ENCODE measurements at places on chromosomes 3 and 15.

GRCh38 chr15:53670701-53671100 is 88.8 kb downstream of the WDR72 start:
- no peak for DNase-seq

- DNase-seq = no peak
Measured at GRCh38 chr15:94164202-94164807, 67.1 kb upstream of the MCTP2 start.

- no peak for DNase-seq
Measured at GRCh38 chr3:134037168-134037567, 7.4 kb upstream of the SLCO2A1 start.

GRCh38 chr3:142159083-142159740 is 9.9 kb upstream of the TFDP2 start:
- DNase-seq = no peak

DNA sequence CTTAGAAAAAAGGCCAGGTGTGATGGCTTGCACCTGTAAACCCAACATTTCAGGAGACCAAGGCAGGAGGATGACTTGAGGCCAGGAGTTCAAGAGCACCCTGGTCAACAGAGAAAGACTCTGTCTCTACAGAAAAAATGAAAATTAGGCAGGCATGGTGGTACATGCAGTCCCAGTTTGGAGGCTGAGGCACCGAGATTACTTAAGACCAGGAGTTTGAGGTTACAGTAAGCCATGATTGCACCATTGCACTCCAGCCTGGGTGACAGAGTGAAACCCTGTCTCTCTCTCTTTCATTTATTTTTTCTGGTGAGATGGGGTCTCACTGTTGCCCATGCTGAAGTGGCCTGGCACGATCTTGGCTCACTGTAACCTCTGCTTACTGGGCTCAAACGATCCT is 24.7 kb downstream of the IP6K1 start:
- DNase-seq = no peak

DNA sequence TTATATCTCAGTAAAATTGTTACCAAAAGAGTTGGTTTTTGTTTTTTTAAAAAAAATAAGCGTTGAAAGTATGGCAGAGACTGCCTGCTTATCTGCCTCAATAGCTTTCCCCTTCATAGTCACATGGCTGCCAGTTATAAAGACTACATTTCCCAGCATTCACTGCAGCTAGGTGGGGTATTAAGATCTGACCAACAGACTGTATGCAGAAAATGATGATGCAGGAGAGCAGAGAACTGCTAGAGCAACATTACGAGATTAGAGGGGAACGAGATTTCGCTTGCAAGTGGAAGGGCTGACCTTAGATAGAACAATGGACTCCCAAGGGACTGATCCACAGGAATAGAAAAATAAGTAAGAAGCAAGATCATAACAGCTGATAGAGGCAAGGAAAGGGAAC is 14.3 kb downstream of the RHOA start:
- DNase-seq = no peak

DNA sequence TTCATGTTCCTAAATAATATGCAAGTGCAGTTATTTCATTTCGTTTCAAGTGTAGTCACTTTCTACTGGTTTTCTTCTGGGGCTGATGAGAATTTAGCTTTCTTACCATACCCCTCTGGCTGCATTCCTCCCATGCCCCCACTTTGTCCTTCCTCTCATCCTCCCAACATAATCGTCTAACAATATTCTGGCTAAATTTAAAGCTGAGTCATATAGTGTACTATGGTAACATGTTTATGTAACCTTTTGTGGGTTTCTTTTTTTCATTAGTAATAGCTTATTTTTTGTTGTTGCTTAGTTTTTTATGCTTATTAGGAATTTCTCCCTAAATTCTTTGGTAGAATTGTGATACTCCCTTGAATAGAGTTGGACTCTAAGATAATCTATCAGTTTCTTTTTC is 30.5 kb downstream of the DUT start:
- DNase-seq = no peak

- DNase-seq = no peak
Measured at GRCh38 chr15:90097475-90097874, 4.8 kb downstream of the IDH2 start.

GRCh38 chr15:32687556-32687955 is 30.2 kb upstream of the GREM1 start:
- no peak for DNase-seq

GRCh38 chr3:144308396-144308795 is 336.8 kb downstream of the DIPK2A start:
- DNase-seq = no peak

- DNase-seq = no peak
Measured at GRCh38 chr3:105851176-105851575, 17.6 kb downstream of the CBLB start.

GRCh38 chr15:88108477-88108876 is 148.1 kb downstream of the NTRK3 start:
- no peak for DNase-seq

DNA sequence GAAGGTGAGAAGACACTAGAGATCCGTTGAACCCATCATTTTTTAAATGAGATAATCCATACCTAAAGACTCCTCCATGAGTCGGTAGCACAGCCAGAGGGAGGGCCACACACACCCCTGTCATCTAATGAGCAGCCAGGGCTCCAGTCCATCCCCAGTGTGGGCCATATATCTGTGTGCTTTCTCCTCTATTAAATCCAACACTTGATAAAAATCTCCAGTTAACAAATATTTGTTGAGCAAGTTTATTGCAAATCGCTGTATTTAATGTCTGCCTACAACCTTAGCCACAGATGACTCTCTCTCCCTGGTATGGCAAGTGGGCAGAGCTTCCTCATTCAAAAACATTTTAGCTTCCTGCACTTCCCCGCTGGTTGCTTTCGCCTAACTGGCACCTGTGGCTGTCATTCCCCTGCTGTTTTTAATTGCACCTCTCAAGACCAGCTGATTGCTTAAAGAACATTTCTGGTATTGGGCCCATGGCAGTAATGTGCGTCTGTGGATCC is 82.8 kb downstream of the SMAD3 start:
- DNase-seq = peak; percentile 86

- no peak for DNase-seq
Measured at GRCh38 chr15:31400222-31400927, 73.7 kb downstream of the KLF13 start.

- DNase-seq = no peak
Measured at GRCh38 chr15:31275331-31276262, 51.0 kb upstream of the KLF13 start.

DNA sequence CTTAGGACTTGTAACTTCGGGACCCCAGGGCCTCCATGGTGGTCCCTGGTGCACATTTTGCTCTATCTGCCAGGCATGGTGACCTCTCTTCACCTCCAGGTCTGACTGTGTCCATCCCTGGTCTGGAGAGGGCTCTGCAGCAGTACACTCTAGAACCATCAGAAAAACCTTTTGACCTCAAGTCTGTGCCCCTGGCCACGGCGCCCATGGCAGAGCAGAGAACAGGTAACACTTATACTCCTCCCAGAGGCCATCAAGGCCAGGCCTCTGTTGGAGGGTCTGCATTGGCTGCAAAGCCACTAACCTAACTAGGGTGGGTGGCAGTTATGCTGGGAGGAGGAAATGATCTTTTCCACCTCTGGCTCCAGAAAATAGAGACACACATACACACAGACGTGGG is 10.3 kb upstream of the HMCES start:
- DNase-seq = no peak

GRCh38 chr3:13873818-13874217 is 6.1 kb downstream of the WNT7A start:
- DNase-seq = no peak

DNA sequence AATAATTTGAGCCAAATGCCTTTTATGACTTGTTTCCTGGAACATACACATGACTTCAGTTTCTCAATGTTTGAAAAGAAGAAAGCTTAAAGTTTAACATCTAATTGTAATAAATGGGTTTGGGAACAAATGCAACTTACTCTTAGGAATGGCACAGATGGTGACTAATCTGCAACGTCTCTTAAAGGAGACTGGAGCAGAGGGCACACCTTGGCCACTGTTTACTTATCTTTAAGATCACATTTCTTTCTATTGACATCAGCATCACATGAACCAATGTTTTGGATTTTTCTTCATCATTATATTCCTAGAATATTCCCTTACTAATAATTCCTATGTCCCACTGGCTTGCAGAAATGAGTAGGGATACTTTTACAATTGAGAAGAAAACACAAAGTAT is 229.5 kb downstream of the CHL1 start:
- no peak for DNase-seq

- DNase-seq = no peak
Measured at GRCh38 chr3:7172996-7173395, 312.1 kb downstream of the GRM7 start.

- no peak for DNase-seq
Measured at GRCh38 chr3:120263792-120264191, 21.2 kb downstream of the GPR156 start.

- no peak for DNase-seq
Measured at GRCh38 chr3:6180171-6180570, 680.7 kb upstream of the GRM7 start.

DNA sequence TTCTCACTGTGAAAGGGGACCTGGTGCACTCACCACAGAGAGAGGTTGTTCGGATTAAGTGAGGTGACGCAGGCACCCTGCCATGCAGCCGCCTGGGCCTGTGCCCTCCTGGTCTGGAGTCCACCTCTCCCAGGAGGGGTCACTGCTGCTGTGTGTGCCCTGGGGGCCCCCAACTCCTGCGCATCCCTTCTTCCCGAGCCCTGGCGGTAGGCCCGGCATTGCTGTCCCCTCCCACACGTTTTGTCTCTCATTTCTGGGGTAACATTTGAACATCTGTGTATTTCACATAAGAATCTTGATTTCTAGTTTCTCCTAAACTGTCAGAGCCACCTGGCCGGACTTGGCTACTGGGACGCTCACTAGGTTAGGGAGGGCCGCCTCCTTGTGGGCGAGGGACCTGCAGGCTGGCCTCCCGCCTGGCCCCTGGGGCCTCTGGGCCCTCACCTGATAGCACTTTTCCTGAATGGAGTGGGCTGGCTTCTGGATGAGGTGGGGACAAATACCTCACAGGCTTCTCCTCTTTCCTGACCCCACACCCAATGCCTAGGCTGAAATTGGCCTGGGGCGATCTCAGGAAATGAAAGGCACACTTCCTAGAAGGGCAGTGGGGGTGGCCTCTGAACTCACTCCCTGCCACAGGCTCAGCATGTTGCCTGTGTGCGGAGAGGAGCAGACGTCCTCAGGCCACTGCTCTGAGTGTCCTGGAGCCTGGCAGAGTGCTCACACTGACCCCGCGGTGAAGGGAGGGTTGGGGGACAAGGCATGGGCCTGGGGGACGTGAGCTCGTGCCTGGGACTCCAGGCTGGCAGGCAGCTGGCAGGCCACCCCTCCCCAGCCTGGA is 104.2 kb upstream of the PRR23E start:
- no peak for DNase-seq

DNA sequence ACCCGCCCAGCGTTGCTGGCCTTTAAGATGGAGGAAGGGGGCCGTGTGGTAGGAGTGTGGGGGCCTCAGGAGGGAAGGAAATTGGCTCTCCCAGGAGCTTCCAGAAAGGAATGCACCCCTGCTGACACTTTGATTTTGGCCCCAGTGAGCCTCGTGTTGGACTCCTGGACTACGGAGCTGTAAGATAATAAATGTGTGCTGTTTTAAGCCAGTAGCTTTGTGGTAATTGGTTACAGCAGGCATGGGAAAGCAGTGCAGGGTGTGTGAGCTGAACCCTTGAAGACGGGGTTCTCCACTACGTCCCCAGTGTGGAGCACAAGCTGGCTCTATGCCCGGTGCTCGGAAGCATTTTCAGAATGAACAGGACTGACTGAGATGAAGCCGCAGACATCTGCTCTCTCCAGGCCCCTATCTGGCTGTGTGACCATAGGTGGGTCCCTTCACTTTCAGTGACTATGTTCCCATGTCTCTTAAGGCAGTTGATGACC is 22.9 kb upstream of the CGNL1 start:
- DNase-seq = no peak

- DNase-seq = no peak
Measured at GRCh38 chr15:85759376-85759775, 35.3 kb downstream of the KLHL25 start.

DNA sequence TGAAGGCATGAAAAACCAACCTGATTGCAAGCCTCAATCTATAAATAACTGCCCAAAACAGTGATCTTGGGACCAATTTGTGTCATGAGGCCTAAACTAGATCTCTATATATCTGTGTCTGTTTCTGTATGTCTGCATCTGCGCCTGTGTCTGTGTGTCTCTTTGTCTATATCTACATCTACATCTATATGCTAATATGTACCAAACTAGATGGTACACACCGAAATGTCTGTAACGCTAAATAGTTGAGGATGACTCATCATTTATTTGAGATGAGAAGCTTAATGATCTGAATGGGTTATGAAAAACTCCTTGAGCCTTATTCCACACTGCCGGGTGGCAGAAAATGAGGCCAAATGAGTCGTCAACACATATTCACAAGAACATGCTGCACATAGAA is 982.3 kb downstream of the ROBO2 start:
- DNase-seq = no peak

GRCh38 chr3:142152384-142152783 is 3.0 kb upstream of the TFDP2 start:
- no peak for DNase-seq

- no peak for DNase-seq
Measured at GRCh38 chr3:195159814-195160165, 111.2 kb downstream of the XXYLT1 start.

DNA sequence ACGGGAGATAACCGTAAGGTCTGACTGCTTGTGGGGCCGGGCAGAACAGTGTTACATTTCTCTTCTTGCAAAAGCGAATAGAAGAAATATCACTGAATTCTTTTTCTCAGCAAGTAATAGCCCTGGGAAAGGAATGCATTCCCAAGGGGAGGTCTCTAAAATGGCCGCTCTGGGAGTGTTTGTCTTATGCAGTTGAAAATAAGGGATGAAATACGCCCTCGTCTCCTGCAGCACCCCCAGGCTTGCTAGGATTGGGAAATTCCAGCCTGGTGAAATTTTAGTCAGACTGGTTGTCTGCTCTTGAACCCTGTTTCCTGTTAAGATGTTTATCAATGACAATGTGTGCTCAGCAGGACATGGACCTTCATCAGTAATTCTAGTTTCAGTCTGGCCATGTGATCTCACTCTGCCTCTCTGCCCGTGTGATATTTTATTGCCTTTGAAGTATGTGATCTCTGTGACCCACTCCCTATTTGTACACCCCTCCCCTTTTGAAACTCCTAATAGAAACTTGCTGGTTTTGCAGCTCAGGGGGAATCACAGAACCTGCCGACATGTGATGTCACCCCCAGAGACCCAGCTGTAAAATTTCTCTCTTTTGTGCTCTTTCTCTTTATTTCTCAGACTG is 715.6 kb downstream of the ROBO1 start:
- no peak for DNase-seq

DNA sequence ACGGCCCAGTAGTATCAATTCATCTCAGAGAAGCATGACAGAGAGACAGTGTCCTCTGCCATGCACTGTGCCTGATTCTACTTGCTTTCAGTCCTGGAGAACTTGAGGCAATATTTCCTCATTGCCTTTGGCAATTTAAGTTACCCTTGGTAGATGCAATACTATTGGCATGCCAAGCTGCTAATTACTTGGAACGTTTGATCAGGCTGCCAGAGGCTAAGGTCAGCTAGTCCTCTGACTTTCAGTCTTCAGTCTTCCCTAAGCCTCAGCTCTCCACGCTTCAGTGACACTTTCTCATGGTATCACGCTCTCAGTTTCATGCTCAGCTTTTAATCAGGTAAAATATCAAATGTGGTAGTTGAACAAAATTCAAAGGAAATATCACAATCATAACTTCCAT is 13.1 kb upstream of the OSBPL11 start:
- no peak for DNase-seq

Measured in AG09309 (cell line).